ENCODE measurements at places on chromosomes 6 and 20. TPM values are rescaled to one million over a fixed set of nuclear protein-coding genes. Genes with fewer than 3 reads are reported as not detected.

Gene SEL1L2
- not detected for total RNA-seq

Gene TMEM217
- total RNA-seq, result 0.78 TPM

Gene OPRM1
- total RNA-seq, result not detected

Gene CPNE5
- total RNA-seq, result not detected

Gene SIM1
- total RNA-seq, result not detected

Gene RAD21L1
- 0.98 TPM for total RNA-seq

Gene WFDC12
- not detected for total RNA-seq

Gene SMOC2
- total RNA-seq, result not detected

Gene MEI4
- total RNA-seq, result not detected

Gene HCK
- total RNA-seq, result not detected

Gene BPIFA1
- not detected for total RNA-seq

Gene RAB32
- 125 TPM for total RNA-seq

Gene E2F1
- 33.3 TPM for total RNA-seq

Gene PPIL6
- 1.1 TPM for total RNA-seq

Gene DAAM2
- 4.0 TPM for total RNA-seq

Gene FAM217A
- not detected for total RNA-seq

Gene DSN1
- 72.6 TPM for total RNA-seq

Gene DEFB124
- not detected for total RNA-seq

Gene CST4
- total RNA-seq, result not detected

Gene TRIM40
- not detected for total RNA-seq

Gene POPDC3
- 66.4 TPM for total RNA-seq
